Hypothalamus (tissue), 51 donors: ENCODE measurements at places on chromosomes 5 and 9.

GRCh38 chr9:129036923-129037766 is 719 bp downstream of the MIGA2 start:
- no peak for DNase-seq

DNA sequence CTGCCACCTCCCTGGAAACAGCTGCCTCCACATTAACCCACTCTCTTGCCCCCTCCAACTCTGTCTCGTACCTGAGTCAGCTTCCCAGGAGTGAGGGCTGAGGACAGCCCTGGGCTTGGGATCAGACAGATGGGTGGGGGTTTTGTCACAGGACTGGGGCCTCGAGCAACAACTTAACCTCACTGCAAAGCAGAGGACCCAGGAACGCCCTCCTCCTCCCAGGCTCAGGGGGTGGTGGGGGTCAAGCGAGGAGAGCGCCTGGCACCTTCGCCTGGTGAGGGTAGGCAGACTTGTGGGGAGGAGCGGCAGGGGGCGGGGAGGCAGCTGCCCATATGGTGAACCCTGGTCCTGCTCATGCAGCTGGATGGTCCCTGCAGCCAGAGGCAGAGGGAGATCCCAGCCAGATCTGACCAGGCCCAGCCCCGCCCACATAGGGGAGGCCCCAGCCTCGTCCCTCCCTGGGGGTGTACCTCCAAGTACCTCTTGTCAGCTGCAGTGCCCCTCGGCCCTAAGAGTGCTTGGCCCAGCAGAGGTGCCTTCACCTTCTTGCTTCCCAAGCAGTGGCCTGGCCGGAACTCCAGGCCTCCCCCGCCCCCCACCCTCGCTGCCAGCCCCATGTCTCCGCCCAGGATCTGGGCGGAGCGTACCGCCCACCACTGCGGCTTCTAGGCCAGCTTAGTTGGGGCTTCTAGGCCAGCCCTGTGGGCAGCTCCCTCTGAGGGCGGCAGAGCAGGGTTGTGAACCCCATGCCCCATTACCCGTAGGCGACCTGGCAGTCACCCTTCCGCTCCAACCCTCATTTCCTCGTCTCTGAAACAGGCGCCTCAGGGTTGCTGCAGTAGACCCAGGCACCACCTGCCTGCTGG is at the start of gene SARDH:
Gene SARDH, minus strand, starts transcription at position 579 of the 866 bp plus-strand sequence. CDS start 4,179 bp downstream, outside the sequence.
- no peak for DNase-seq

DNA sequence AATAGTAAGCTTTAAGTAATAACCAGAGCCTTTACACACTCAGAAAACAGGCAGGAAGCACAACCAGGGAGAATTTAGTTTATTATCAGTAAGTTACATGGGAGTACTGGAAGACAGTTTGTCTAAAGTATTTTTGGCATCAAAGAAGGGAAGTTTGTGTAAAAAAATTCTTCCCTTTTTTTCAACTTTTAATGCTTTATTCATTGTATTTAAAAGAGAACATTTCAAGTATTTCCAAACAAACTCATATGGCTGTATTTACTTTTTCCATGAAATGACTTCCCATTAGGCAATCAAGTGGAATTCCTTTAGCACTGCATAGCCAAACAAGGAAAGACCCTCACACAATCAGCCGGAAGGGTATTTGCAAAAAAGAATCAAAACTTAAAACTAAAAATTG is 26.7 kb downstream of the RNF145 start:
- DNase-seq = no peak

- no peak for DNase-seq
Observed at GRCh38 chr9:81578606-81579005, 110.7 kb downstream of the TLE1 start.

- no peak for DNase-seq
Observed at GRCh38 chr9:129125478-129125877, 14.3 kb downstream of the PTPA start.

- DNase-seq = no peak
Observed at GRCh38 chr5:112708103-112708622, 29.5 kb upstream of the APC start.

DNA sequence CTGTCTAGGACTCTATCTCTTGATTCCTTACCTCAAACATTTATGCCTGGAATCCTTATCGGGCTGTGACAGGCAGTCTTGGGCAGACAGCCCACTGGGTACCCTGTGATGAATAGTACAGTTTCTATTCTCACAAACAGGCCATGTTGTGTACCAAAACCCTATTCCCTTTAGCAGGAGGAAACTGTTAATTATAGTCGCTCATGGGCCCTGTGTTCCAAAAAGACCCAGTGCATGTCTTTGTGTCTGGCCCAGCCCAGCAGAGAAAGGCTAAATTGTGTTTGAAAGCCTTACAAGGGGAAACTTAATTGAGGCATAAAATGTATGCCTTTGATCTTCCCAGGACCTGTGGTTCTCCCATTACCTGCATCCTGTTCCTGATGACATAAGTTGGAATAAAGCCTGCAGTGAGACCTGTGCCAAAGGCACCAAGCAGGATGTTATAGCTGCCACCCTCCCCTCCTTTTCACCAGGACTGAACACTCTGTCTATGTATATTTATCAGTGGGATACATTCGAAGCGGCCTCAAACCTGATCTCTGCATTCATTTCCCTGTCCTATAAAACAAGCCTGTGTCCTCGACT is 43.3 kb downstream of the TLR4 start:
- DNase-seq = no peak

- DNase-seq = no peak
Observed at GRCh38 chr5:151153300-151153699, 4.3 kb downstream of the ANXA6 start.

- DNase-seq = no peak
Observed at GRCh38 chr5:111364992-111365391, 140.8 kb downstream of the CAMK4 start.

DNA sequence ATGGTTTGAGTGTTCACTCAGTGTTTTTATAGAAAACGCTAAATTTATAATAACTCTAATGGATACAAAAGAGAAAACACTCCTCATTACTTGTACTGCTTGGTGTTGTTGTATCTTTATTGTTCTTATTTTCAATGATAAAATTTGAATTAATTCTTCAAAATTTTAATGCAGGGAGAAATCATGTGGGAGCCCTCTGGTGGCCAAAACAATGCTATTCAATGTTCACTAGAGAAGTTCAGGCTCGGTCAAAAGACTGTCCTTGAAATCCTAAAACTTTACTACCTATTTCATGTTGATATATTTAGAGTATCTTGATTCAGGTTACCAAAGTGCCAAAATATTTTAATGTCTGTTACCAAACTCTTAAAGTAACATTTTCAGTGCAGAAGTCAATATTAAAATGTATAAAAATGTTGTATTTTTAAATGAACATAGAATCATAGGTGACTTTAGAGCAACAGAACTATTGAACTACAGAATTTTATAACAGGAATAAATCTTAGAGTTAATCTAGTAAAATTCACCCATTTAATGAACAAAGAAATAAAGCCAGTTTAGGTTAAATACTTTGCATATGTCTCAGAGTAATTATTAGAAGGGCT is 1259.8 kb downstream of the PTPRD start:
- no peak for DNase-seq

DNA sequence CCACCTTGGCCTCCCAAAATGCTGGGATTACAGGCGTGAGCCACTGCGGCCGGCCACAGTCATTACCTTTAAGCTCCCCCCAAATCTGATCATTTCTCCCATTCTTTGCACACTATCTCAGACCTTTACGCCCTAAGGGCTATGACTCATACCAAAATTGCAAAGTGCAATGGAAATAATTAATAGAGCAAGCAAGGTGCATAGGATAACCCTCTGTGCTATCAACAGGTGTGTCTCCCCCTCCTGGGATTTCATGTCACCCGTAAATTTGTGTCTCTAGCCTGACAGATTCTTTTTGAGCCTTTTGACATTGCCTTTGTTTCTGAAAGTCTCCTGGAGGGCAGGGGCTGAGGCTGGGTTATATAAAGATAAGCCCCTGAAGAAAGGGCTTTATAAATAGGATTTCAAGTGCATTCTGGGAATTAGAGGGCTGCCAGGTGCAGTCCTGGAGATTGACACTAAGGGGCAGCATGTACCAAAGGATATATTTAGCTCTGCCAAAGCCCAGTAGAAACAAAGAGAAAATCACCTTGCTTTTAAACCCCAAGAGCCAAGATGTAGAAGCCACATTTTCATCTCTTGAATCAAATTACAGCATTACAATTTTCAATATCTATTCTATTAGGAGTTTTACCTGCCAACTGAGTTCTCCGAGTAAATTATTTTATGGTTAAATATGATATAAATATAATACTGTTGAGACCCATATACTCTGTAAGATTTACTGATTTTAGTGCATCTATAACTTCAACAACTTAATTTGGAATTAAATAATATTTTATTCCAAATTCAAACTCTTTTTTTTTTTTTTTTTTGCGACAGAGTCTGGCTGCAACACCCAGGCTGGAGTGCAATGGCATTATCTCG is 18.2 kb downstream of the S100Z start:
- DNase-seq = peak; percentile 3

DNA sequence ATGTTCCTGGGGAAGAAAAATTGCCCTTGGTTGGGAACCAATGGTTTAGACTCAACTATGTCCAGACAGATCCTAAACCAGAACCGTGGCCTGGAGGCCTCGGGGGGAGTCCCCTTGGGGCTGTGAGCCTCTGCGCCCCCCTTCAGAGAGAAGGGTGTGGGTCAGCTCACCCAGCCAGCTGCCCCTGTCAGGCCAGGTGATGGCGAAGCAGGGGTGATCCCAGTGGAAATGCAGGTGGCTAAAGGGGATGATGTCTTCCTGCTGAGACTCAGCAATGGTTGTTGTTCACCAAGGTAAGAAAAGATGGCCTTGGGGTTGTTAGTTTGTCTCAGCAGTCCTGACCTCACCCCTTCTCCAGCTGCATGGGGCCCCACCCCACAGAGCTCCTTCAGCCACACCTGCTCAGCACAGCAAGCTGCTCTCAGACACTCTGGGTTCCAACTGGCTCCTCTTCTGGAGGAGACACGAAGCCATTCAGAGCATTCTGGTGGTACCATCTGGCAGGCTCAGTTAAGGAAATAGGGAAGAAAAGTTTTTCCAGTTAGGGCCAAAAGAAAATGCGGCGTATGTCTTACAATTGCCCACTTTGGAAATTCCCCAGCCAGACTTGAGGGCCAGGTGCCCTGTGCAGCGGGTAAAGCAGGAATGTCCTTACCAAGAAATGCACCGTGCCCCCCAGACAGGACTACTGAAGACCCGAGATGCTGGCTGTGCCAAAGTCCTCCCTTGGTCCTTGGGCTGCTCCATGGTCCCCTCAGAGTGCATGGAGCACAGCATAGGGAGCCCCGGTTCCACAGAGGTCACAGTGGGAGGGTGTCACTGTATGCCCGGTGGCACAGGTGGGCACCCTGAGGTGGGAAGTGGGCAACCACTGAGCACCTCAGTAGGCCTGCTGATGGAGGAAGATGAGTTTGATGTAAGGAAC is 90.2 kb downstream of the NSUN2 start:
- no peak for DNase-seq

- no peak for DNase-seq
Observed at GRCh38 chr5:84163671-84164070, 221.0 kb downstream of the EDIL3 start.

DNA sequence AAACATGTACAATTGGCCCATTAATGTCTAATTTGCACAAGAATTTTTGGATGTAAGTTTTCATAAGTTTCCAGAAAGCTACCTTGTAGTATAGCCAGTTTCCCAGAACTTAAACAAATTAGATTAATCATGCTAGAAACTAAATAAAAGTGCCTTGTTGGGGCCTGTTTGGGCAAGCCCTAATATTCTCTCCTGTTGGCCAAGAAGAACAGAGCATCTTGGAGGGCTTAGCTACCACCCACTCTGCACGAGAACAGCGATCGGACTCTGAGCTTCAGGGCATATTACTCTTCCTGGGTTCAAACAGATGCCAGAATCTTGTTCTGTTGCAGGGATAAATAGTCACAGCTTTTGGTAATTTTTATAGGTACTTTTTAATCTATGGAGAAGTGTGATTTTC is 88.2 kb downstream of the GAS1 start:
- DNase-seq = no peak

- no peak for DNase-seq
Observed at GRCh38 chr5:127011961-127012644, 18.3 kb downstream of the MARCHF3 start.

- DNase-seq = no peak
Observed at GRCh38 chr5:169812786-169813185, 167.5 kb downstream of the INSYN2B start.

DNA sequence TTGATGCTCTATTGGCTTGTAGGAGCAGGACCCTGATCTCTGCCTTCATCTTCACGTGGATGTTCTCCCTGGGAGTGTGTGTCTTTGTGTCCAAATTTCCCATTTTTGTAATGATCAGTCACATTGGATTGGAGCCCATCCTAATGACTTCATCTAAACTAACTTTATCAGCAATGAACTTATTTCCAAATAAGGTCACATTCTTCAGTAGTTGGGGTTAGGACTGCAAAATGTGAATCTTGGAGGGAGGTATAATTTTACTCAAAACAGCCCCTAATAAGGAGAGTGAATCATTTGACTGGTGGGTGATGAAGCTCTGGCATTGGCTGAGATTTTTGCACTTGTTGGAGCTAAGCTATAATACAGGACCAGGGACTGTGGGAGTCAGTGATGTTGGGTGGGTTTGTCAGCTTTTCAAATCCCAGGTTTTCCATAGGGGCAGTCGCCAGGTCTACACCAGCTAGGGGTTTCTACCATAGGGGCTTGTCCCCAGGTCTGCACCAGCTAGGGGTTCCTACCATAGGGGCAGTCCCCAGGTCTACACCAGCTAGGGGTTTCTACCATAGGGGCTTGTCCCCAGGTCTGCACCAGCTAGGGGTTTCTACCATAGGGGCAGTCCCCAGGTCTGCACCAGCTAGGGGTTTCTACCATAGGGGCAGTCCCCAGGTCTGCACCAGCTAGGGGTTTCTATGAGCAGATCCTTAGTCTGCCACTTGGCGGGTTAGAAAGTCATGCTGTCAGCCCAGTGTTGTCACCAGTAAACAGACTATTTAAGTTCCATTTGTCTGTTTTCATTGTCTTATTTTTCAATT is 382.6 kb upstream of the DAP start:
- DNase-seq = no peak

- DNase-seq = no peak
Observed at GRCh38 chr9:108416324-108416723, 439.5 kb downstream of the ACTL7B start.
